MV-4-11 (cell line): ENCODE measurements at places on chromosomes 12 and 14.
A peak's percentile ranks its signal among the peaks of the same experiment; 100 is the strongest.

GRCh38 chr14:94109915-94110250 is 653 bp upstream of the IFI27 start:
- no peak for DNase-seq

DNA sequence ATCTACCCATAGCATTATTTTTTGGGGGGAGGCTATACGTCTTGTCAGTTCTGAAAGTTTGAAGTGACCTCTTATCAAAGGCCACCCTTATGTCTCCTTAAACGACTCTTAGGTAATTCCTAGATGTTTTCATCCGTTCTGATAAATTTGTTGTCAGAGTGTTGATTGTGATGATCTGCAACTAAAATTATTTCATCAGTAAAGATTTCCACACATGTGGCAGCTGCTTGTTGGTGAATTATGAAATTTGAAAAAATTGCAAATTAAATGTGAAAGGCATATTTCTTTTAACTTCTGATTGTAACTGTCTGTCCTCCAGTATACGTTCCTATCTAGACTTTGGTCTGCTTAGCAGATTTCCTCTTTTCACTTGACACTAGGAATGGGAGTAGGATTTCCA is 1.4 kb downstream of the ADIPOR2 start:
- DNase-seq: no peak

GRCh38 chr12:15497671-15498292 is 175.5 kb downstream of the PTPRO start:
- peak; percentile 39 for DNase-seq

GRCh38 chr12:119016715-119017114 is 35.4 kb downstream of the SRRM4 start:
- DNase-seq: no peak

DNA sequence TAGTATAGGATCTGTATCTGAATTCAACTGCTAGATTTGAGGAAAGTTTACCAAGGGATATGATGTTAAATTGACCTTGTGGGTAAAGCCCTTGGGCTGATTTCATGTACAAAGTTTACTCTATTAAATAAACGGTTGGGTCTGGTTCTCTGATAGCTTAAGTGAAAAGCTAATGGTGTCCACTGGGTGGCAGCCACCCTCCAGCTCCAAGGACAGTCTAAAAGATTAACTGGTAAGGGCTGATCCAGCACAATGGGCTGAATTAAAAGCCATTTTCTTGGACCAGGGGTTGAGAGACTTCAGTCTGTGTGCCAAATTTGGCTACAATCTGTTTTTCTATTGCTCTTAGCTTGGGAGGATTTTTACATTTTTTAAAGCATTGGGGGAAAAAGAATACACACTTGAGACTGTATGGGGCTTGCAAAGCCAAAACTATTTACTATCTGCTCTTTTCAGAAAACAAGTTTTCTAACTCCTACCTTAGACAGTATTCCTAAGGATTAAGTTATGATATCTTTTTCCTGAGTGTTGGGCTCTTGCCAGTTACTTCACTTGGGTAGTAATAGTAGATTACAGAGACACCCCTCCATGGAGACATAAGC is 116.5 kb downstream of the GPHN start:
- peak; percentile 38 for DNase-seq

GRCh38 chr14:94031883-94032279 is 5.7 kb downstream of the OTUB2 start:
- DNase-seq: no peak

GRCh38 chr14:81446279-81447007 is 46.3 kb upstream of the STON2 start:
- DNase-seq: no peak

DNA sequence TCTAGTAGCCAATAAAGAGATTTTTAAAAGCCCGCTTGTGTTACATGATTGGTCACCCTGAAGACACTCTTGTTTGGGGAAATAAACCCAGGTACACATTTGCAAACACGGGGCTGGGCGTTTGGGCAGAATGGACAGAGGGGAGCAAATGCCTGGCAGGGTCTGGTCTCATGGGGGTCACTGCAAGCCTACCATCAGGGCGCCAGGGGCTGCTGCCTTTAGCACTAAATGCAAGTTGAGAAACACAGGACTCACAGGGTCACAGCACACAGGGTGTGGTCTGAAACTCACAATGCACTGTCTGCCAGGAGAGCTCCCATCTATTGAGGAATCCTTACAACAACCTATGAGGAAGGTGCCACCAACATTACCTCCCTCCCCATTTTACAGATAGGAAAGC is 62.6 kb downstream of the CHGA start:
- no peak for DNase-seq

DNA sequence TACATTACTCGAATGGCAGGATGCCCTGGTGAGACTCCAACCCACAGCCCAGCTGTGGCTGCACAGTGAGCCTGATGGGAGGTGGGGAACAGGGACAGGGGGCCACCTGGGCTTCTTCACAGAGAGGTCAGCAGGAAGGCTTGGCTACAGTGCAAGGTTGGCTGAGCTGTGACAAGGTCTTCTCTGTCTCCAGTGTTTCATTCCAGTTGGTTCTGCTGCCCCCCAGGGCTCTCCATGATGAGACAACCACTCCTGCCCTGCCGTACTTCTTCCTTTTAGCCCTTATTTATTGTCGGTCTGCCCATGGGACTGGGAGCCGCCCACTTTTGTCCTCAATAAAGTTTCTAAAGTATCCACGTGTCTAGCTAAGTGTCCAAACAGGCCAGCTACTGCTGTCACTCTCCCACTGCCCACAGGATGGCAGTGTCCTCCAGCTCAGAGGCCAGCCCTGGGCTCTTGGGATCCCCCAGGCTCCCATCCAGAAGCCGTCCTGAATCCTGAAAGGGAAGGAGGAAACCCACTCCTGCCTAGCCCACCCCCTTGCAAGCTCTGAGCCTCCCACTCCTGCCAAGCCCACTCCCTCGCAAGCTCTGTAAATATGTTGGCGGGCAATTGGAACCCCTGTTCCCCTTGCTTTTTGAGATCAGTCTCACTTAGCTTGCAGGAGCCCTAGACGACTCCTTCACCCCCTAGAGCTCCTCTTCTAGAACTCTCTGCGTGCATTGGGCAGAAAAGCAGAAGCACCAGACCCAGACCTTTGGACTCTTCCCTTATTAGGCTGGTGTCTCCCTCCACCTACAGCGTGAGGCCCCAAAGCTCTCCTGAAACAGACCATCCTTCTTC is 5.4 kb downstream of the C1QL4 start:
- peak; percentile 22 for DNase-seq

- no peak for DNase-seq
These were observed 122.1 kb downstream of the CALM1 start for GRCh38 chr14:90518941-90519256.

- DNase-seq: no peak
These were observed 111.2 kb downstream of the LRRK2 start for GRCh38 chr12:40335991-40336390.

GRCh38 chr14:25046301-25046943 is 3.5 kb downstream of the STXBP6 start:
- DNase-seq: no peak

GRCh38 chr12:52418576-52419110 is 12.5 kb upstream of the KRT82 start:
- DNase-seq: no peak

- DNase-seq: peak; percentile 69
These were observed 129.9 kb downstream of the CRACR2A start for GRCh38 chr12:3622822-3623690.

- peak; percentile 6 for DNase-seq
These were observed 91.5 kb upstream of the PTGDR start for GRCh38 chr14:52175982-52176502.

- peak; percentile 96 for DNase-seq
These were observed 917.0 kb downstream of the LRFN5 start for GRCh38 chr14:42523666-42524065.

GRCh38 chr12:96434107-96434506 is 33.9 kb upstream of the CDK17 start:
- peak; percentile 96 for DNase-seq

DNA sequence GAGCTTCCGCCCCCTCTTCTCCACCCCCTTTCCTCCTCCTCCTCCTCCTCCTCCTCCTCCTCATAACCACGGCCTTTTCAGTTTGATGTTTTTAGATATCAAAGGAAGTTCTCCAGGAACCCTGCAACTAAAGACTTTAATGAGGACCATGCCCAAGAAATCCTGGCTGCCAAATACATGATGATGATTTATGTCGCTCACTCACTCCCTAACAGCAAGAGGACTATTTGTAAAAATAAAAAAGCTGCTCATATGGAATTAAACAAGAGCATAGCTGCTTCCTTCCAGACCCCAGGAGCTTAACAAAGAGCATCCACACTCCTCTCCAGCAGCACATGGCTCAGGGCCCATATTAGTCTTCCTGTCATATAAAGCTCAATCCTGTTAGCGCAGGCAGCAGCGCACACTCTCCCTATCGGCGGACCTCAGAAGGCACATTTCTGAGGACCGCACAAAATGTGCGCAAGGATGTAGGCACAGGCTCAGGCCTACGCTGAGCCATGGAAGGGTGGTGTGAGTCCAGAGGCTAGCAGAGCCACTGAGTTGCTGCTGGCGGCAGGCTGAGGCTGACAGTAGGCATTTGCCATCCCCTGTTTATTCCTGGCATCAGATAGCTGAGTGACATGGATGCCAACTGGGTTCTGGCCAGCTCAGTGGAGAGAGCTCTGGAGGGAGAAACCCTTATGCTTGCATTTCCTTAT is 232.8 kb downstream of the MSRB3 start:
- no peak for DNase-seq

- no peak for DNase-seq
These were observed 172.7 kb upstream of the GSC start for GRCh38 chr14:94942601-94943000.

DNA sequence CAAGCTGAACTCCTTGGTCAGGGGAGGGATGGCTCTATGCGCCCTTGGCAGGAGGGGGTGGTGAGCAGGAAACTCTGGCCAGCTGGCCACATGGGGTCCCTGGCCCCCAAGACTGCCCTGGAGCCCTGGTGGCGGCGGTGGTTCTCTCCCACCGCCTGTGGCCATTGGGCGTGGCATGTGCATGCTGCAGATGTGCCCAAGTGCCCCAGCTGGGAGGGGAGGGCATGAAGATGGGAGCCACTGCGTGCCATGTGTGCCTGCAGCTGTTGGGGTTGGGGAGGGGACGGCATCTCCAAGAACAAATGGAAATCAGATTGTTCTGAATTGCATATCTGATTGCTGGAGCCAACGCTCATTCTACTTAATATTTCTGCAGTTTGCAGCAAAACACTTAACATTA is 115.7 kb upstream of the IGF1 start:
- DNase-seq: no peak

DNA sequence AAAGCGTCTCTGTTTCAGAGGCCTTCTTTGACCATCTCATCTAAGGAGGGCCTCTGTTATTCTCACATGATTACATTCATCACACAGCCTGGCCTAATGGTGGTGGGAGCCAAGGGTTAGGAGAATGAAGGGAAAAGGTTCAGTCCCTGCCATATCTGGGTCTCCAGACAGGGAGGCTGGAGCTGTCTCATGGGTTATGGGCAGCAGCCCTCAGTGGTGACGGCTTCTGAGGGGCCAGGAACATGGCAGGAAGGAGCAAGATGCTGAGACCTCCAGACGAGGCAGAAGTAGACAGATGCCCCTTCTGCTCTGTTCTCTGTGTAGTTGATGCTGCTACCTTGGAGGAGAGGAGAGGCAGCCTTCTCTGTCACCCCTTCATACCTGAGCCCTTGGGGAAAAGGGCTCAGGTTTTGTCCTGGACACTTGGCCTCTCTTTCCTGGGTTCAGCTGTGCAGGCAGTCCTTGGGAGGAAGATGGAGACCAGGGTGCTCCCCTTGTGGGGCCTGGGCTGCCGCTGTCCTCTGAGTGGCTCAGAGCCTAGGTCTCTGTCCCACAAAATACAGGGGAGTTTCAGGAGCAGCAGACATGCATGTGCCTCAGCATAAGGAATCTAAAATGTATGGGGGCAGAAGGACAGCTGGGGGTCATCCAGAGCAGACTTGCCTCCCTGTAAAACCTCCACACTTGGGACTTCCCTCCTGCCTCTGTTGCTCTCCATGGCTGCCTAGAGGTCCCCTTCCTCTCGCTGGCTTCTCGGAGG is 3.6 kb downstream of the IFI27L2 start:
- no peak for DNase-seq

DNA sequence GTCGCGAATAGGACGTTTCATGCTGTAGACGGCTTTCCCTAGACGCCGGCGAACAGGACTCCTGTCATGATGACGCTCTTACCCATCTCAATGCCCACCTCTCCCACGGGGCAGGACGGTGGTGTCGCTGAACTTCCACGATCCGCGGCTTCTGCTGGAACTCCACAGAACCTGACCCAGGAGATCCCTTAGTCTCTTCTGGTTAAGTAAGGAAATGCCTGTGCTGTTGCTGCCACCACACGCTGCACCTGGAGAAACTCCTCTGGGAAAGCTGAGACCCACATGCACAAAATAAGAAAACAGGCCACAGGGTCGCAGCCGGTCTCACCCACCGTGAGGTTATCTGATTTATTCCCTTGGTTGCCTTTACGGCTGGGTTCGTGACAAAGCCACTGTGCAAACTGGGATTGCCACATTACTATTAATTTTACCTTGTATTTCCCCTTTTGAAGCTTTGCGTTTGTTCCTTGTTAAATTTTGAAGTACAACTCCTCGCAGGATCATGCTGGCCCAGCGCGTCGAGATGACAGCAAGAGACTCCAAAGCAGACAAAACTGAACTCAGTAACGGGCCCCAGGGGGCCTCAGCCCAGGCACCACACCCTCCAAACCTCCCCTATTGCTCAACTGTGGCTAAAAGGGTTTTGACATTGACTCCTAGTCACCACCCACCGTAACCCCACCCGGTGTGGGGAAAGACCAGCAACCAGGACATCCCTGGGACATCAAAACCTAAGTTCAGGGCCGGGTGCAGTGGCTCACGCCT is 9.2 kb upstream of the MMP17 start:
- peak; percentile 93 for DNase-seq

- DNase-seq: no peak
These were observed 940.9 kb downstream of the DIO2 start for GRCh38 chr14:79270361-79270760.

DNA sequence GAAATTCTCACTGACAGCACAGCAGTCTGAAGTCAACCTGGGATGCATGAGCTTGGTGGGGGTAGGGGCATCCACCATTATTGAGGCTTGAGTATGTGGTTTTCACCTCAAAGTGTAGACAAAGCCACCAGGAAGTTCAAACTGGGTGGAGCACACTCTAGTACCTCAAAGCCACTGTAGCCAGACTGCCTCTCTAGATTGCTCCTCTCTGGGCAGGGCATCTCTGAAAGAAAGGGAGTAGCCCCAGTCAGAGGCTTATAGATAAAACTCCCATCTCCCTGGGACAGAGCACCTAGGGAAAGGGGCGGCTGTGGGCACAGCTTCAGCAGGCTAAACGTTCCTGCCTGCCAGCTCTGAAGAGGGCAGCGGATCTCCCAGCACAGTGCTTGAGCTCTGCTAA is 143.0 kb downstream of the KITLG start:
- no peak for DNase-seq

- DNase-seq: peak; percentile 63
These were observed 14.5 kb upstream of the NAV3 start for GRCh38 chr12:77816196-77816595.

GRCh38 chr12:125512541-125513298 is 447.5 kb downstream of the AACS start:
- peak; percentile 41 for DNase-seq

GRCh38 chr12:93413064-93413463 is 28.7 kb downstream of the UBE2N start:
- peak; percentile 44 for DNase-seq

- no peak for DNase-seq
These were observed 88.1 kb upstream of the NAV3 start for GRCh38 chr12:77742631-77743030.

- DNase-seq: no peak
These were observed 35.2 kb upstream of the DCD start for GRCh38 chr12:54683398-54683797.
